ENCODE measurements at places on chromosomes 4 and X.

DNA sequence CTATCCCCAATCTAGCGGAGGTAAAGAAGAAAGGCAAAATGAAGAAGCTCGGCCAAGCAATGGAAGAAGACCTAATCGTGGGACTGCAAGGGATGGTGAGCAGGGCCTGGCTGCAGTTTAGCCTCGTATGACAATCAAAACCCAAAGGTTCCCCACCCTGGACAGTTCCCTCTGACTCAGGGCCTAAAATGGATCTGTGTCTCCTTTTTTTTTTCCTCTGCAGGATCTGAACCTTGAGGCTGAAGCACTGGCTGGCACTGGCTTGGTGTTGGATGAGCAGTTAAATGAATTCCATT is 986 bp downstream of the HDAC6 start:
- no peak for DNase-seq

DNA sequence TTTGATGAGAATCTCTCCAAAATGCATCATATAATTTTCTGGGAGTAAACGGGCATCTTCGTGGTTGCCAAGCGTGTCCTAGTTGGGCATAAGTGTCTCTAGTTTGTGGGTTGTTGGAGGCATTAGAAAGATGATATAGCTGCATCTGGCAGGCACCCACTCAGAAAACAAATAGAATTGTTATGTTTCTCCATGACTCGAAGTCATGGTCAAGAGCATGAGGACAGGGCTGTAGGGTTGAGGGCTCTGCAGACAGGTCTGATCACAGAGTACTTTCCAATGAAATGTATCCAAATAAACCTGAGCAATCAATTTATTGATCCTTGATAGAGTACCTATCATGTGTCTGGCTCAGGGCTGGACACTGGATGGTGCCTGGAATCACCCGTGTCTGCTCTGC is 82.7 kb downstream of the SORCS2 start:
- no peak for DNase-seq

- DNase-seq, result no peak
Measured at GRCh38 chr4:139890816-139891215, 225.2 kb downstream of the MGST2 start.

- no peak for DNase-seq
Measured at GRCh38 chrX:65463550-65463949, 71.0 kb downstream of the LAS1L start.

- no peak for DNase-seq
Measured at GRCh38 chr4:86129546-86129945, 230.3 kb downstream of the MAPK10 start.

DNA sequence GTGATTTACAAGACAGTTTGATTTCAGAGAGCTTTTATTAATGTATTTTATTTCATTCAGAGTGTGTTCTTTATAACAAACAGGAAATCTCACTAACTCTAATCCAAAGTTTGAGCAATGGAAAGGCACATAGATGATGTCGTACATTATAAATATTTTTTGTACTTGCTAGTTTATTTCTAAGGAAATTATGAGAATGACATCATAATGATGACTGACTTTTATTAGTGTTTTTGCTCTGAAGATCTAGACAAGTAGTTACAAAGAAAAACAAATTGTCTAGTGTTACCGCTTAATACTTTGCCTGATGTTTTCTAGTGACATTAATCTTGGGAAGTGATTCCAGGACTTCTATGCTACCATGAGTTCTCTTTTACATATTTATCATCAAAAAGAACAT is 43.2 kb downstream of the HHIP start:
- DNase-seq, result no peak

- no peak for DNase-seq
Measured at GRCh38 chr4:144663834-144664475, 18.0 kb downstream of the HHIP start.

DNA sequence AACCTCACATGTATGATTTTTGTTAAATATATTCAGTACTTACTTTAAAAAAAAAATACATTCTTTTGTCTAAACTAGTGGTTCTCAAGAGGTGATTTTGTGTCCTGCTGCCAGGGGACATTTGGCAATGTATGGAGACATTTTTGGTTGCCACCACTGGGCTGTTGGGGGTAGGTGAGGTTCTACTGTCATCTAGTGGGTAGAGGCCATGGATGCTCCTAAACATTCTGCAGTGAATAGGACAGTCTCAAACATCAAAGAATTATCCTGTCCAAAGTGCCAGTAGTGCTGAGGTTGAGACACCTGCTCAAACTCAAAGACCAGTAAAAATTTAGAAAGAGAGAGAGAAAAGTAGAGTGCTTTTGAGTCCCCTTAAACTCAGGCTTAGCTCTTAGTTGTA is 32.9 kb upstream of the PGM2 start:
- no peak for DNase-seq

- no peak for DNase-seq
Measured at GRCh38 chr4:166091912-166092510, 219.0 kb downstream of the TLL1 start.

- no peak for DNase-seq
Measured at GRCh38 chr4:60042941-60043340, 1157.2 kb upstream of the ADGRL3 start.

DNA sequence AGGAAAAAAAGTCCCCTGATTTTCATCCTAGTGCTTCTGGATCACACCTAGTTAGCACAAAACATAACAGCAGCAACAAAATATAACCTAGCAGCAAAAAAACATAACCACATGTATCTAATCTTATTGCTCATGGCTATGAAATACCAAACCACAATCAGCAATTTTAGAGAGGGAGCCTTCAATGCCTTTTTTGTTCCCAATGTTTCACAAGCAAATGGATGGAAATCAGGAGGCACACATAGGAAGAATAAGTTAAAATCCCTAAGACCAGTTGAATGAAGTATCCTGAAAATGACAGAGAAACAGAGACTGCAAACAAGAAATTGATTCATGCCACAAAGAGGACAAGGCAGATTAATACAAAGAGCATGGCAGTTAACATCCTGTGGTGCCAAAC is 361.6 kb downstream of the GPM6A start:
- DNase-seq, result no peak

- DNase-seq, result no peak
Measured at GRCh38 chr4:5409972-5410618, 298.3 kb downstream of the EVC2 start.

- no peak for DNase-seq
Measured at GRCh38 chr4:32219306-32220075, 1499.3 kb downstream of the PCDH7 start.

- DNase-seq, result peak; percentile 34
Measured at GRCh38 chr4:11471618-11472017, 42.9 kb upstream of the HS3ST1 start.

GRCh38 chr4:77203380-77204197 is 46.6 kb downstream of the CCNG2 start:
- peak; percentile 53 for DNase-seq

DNA sequence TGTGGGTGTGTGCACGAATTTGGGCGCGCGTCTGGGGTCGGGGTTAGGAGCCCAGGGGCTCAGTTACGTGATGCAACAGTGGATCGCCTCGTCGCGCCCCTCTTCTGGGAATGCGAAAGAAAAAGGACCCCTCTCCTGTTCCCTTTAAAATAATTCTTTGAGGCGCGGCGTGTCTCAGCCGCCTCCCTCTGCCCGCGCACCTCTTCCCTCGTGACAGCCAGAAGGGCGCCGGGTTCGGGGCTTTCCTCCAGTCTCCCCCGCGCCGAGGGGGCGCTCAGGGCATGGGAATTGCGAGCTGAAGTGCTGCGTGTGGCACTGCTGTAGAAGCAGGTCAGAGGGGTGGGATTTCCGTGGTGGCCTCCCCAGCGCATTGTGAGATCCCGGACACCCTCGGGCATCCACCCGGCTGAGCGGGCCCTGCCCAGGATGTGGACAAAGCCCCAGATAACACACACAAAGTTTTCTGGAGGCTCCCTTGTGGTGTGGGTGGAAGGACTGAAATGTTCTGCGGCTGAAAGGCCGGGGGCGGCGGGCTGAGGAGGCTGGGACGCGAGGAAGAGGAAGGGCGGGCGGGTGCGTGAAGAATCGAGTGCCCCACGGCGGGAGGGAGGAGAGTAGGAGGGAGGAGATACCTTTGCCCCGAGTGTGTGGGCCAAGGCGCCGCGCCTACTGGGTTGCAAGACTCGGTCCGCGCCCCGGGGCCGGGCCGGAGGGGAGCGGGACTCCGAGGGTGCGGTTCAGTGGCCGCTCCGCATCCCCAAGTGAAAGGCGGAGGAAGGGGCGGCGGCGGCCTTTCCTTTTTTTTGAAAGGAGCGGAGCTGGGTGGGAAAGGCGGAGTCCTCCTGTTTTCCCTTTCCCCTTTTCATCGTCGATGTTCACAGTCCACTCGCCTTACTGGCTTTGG is 752 bp downstream of the SEPTIN11 start:
- peak; percentile 6 for DNase-seq

Data from activated CD4-positive, CD25-positive, alpha-beta regulatory T cell treated with anti-CD3 and anti-CD28 coated beads, Interleukin-2, amount 50 U/mL, for 16 hours (primary cell).